Testis (tissue), 5 donors: ENCODE measurements at places on chromosomes 16 and 17.
A peak's percentile ranks its signal among the peaks of the same experiment; 100 is the strongest.

DNA sequence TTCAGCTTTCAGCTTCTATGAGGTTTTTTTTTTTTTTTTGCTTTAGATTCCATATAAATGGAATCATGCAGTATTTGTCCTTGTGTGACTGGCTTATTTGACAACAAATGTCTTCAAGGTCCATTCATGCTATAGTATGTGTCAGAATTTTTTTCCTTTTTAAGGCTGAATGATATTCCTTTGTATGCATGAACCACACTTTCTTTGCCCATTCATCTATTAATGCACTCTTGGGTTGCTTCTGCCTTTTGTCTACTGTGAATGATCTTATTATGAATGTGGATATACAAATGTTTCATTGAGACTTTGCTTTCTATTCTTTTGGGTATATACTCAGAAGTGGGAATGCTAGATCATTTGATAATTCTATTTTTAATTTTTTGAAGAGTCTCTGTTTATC lies 27.0 kb upstream of the LRRC75A start:
- H3K27ac ChIP-seq: no peak overlapping the region
- H3K36me3 ChIP-seq: no peaks in the 10 kb centered on the region
- no peak overlapping the region for H3K4me3 ChIP-seq
- no peaks in the 10 kb centered on the region for H3K27me3 ChIP-seq
- DNase-seq: no peak

GRCh38 chr17:67476787-67477335 lies 99.8 kb downstream of the PITPNC1 start:
- H3K4me3 ChIP-seq: no peak overlapping the region
- DNase-seq: no peak
- no peak overlapping the region for H3K27ac ChIP-seq
- H3K27me3 ChIP-seq: no peaks in the 10 kb centered on the region
- H3K36me3 ChIP-seq: no peaks in the 10 kb centered on the region

DNA sequence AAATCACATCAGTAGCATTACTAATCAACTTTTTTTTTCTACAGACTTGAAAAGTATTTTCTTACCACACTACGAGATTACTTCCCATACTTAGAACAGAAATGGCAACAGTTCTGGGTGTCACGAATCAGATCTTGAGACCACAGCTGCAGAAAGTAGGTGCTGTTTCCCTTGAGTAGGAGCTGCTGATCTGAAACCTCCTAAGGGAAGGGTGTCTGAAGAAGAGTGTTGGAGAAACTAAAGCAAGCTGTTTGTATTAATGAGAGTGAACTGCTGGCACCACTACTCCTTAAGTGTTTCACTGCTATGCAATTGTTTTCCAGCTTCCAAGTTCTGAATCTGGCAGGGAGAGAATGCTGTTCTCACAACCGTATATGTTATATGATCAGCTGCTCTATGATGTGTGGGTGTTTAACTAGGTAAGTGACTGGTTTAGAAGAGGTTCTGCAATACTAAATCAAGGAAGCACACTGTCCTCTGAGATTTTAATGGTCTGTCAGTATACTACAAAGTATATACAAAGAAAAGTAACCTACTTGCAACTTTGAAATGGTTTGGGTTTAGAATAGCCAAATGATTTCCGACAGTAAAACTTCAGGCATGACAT lies 3.3 kb downstream of the ZNF652 start:
- no peaks in the 10 kb centered on the region for H3K36me3 ChIP-seq
- peaks cover 36% of the 10 kb centered on the region for H3K4me1 ChIP-seq
- no peak overlapping the region for H3K4me3 ChIP-seq

DNA sequence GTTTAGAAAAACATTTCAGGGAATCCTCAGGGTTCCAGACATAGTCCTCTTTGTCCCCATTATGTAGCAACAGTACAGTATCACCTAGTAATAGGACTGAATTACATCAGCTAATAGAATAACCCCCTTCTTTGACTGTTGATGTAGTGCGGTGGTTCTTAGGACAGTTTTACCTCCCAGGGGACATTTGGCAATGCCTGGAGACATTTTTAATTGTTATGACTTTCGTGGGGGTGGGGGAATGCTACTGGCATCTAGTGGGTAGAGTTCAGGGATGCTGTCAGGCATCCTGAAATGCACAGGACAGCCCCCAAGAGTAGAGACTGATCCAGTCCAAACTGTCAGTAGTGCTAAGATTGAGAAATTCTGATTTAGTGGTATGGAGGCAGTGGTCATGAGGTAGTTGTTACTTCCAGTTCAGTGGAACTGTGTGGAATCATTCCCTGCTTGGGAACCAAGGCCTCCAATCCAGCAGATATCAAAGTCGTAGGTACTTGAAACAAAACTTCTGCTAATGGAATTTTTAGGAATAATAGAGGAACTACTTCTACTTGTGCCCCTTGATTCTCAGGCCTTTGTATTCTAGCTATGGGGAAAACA lies 20.3 kb downstream of the NF1 start:
- H3K27me3 ChIP-seq: no peaks in the 10 kb centered on the region
- H3K4me3 ChIP-seq: no peak overlapping the region
- H3K36me3 ChIP-seq: no peaks in the 10 kb centered on the region
- no peaks in the 10 kb centered on the region for H3K4me1 ChIP-seq
- H3K27ac ChIP-seq: no peak overlapping the region

DNA sequence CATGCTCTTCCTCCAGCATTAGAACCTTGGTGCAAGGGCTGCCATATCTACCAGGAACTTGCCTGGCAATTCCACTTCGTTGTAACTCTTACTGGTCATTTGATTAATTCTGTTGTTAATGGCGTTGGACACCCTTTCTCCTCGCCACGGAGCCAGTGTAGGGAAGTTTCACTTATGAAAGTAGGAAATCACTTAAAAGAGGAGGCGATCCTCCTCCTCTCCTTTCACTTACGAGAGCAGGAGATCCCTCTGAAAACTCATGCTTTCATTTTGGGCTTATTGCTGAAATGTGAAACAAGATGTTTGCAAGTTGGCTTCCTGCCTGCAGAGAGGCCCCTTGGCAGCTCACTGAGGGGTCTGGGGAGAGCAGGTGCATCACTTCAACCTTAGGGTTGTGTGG lies 226.0 kb downstream of the SNX29 start:
- H3K27ac ChIP-seq: no peak overlapping the region
- no peak for DNase-seq
- no peaks in the 10 kb centered on the region for H3K4me1 ChIP-seq
- no peak overlapping the region for H3K4me3 ChIP-seq
- H3K27me3 ChIP-seq: no peaks in the 10 kb centered on the region

- no peaks in the 10 kb centered on the region for H3K36me3 ChIP-seq
- DNase-seq: no peak
- H3K27ac ChIP-seq: no peak overlapping the region
- H3K4me1 ChIP-seq: no peaks in the 10 kb centered on the region
- H3K4me3 ChIP-seq: no peak overlapping the region
Measured at GRCh38 chr17:81127526-81128177, 37.7 kb upstream of the PVALEF start.

DNA sequence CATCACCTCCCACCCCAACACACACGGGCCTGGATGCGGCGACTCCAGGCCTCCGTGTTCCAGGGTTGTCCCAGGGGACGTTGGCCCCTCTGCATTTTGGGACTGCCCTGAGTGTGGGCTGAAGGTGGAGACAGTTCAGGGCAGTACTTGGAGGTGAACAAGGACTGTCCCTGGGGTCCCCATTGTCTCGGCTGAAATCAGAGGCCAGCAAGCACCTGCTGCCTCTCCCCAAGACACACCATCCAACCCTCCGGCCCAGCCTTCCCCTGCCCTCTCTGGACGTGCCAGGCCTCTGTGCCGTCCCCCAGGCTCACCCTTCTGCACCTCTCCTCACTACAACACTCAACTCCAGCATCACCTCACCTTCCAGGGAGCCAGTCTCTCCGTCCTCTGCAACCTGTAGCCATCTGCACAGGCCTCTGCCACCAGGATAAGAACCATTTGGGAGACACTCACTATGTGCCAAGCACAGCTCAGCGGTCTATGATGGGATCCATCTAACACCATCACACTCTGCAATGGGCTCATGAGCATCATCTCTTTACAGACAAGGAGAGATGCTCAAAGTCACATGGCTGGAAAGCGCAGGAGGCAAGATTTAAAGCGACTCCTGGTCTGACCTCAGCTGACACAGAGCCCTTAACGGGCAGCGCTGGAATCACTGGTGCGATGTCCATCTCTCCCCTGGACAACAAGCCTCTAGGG lies 104.5 kb upstream of the SEC14L1 start:
- H3K27me3 ChIP-seq: no peaks in the 10 kb centered on the region
- no peak for DNase-seq
- no peaks in the 10 kb centered on the region for H3K36me3 ChIP-seq
- no peak overlapping the region for H3K4me3 ChIP-seq
- H3K4me1 ChIP-seq: no peaks in the 10 kb centered on the region

GRCh38 chr16:26816885-26817571 lies 249.7 kb upstream of the C16orf82 start:
- no peaks in the 10 kb centered on the region for H3K27me3 ChIP-seq
- no peaks in the 10 kb centered on the region for H3K4me1 ChIP-seq
- H3K36me3 ChIP-seq: no peaks in the 10 kb centered on the region
- H3K27ac ChIP-seq: no peak overlapping the region

DNA sequence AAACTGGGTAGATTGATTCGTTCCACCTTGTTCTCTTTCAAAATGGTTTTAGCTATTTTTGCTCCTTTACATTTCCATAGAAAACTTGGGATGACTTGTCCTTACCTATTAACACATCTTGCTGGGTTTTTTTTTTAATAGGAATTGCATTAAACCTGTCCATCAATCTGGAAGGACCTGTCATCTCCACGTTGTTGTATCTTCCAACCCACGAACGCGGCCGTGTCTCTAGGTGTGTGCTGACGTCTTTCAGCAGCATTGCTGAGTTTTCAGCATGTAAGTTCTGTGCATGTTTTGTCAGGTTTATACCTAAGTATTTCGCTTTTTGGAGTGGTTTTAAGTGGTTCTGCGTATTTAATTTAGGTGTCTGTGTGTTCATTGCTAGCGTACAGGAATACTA lies 60.4 kb upstream of the GNG13 start:
- H3K27ac ChIP-seq: no peak overlapping the region
- no peaks in the 10 kb centered on the region for H3K4me1 ChIP-seq
- H3K4me3 ChIP-seq: no peak overlapping the region
- no peaks in the 10 kb centered on the region for H3K36me3 ChIP-seq
- H3K27me3 ChIP-seq: no peaks in the 10 kb centered on the region

- peaks cover 3% of the 10 kb centered on the region for H3K4me1 ChIP-seq
- no peak overlapping the region for H3K4me3 ChIP-seq
- H3K27ac ChIP-seq: no peak overlapping the region
- H3K27me3 ChIP-seq: no peaks in the 10 kb centered on the region
- no peak for DNase-seq
- H3K36me3 ChIP-seq: no peaks in the 10 kb centered on the region
Measured at GRCh38 chr16:14310519-14310991, 239.4 kb downstream of the MRTFB start.

DNA sequence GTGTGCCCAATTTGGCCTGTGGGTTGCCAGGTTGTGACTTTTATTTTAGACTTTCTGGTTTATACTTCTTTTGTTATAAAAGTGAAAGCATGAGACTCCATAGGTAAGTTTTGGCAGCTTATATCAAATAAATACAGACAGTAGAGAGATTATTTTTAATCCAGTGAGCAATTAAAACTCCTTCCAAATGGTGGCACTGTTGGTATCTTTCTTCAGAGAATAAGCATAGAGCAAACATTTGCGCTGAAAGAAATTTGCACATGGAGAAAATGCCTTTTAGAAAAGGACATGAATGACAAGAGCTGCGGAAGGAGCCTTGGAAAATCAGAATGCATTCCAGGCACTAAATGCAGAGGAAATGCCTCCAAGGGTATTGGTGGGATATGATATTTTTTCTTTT lies 46.1 kb upstream of the DNAJA2 start:
- H3K36me3 ChIP-seq: no peaks in the 10 kb centered on the region
- H3K27ac ChIP-seq: no peak overlapping the region
- no peak for DNase-seq
- no peaks in the 10 kb centered on the region for H3K4me1 ChIP-seq

GRCh38 chr17:42362245-42362961 lies 25.8 kb downstream of the STAT3 start:
- no peak overlapping the region for H3K27ac ChIP-seq
- H3K4me1 ChIP-seq: peaks cover 12% of the 10 kb centered on the region
- H3K27me3 ChIP-seq: no peaks in the 10 kb centered on the region
- H3K4me3 ChIP-seq: no peak overlapping the region
- H3K36me3 ChIP-seq: no peaks in the 10 kb centered on the region
- DNase-seq: no peak

DNA sequence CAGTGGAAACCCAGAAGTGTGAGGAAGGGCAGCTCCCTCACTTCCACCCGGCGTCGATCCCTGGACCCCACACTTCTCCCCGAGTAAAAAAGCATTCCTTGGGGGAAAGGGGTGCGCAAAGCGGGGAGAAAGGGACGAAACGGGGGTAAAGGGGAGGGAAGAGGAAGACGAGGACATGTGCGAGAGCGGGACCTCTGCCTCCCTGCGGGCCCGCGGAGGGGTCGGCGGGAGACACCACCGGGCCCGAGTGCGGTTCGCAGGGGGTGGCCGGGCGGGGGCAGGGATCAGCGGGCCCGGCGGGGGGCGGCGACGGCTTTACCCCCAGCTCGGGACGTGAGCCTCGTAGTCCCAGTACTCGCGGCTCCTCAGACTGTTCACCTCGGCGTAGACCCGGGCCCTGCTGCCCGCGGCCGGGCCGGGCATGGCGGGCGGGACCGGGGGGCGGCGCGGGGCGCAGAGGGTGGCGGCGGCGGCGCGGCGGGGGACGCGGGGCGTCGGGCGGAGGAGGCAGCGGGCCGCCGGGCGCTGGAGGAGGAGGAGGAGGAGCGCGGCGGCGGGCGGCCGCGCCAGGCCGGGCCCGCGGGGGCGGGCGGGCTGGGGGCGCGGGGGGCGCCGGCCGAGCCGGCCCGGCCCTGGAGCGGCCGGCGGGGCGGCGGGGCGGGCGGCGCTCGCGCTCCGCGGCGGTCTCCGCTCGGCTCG lies 443 bp downstream of the CSNK2A2 start:
- DNase-seq: no peak
- H3K36me3 ChIP-seq: no peaks in the 10 kb centered on the region
- peaks cover 10% of the 10 kb centered on the region for H3K4me1 ChIP-seq
- peak overlapping the region; percentile 76 for H3K4me3 ChIP-seq
- H3K27ac ChIP-seq: peak overlapping the region; percentile 28
- H3K27me3 ChIP-seq: no peaks in the 10 kb centered on the region

DNA sequence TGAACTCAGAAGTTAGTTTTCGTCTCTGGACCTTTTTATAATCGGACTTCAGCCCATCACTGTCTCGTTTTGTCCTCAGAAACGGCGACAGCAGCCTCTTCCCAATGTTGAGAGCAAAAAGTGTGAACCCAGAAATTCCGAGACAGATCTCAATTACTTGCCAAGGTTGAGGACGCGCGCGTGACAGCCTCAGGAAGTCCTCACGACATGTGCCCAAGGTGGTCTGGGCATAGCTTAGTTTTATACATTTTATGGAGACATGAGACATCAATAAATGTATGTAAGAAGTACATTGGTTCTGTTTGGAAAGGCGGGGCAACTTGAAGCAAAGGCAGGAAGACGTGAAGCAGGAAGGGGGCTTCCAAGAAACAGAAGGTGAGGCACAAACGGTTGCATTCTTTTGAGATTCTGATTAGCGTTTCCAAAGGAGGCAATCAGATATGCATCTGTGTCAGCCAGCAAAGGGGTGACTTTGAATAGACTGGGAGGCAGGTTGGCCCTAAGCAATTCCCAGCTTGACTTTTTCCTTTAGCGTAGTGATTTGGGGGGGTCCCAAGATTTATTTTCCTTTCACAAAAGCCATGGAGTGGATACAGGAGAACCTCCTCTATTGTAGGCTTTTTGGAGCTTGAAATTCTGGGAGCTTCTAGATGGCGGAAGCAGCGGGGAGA lies 583 bp upstream of the ZNF747 start:
- no peak for DNase-seq
- H3K27me3 ChIP-seq: no peaks in the 10 kb centered on the region
- peaks cover 8% of the 10 kb centered on the region for H3K4me1 ChIP-seq
- H3K4me3 ChIP-seq: peak overlapping the region; percentile 97

- H3K27ac ChIP-seq: no peak overlapping the region
- no peak overlapping the region for H3K4me3 ChIP-seq
- no peak for DNase-seq
- H3K4me1 ChIP-seq: peaks cover 4% of the 10 kb centered on the region
- no peaks in the 10 kb centered on the region for H3K27me3 ChIP-seq
Measured at GRCh38 chr16:3959148-3959547, 78.6 kb upstream of the CREBBP start.
